ENCODE measurements at places on chromosomes 16 and 17.

- no peak for DNase-seq
Observed at GRCh38 chr16:47865337-47865855, 290.4 kb downstream of the ABCC12 start.

GRCh38 chr16:31876951-31877828 is 3.6 kb downstream of the ZNF267 start:
- peak; percentile 91 for DNase-seq

- no peak for DNase-seq
Observed at GRCh38 chr17:33695431-33695830, 402.3 kb upstream of the ASIC2 start.

DNA sequence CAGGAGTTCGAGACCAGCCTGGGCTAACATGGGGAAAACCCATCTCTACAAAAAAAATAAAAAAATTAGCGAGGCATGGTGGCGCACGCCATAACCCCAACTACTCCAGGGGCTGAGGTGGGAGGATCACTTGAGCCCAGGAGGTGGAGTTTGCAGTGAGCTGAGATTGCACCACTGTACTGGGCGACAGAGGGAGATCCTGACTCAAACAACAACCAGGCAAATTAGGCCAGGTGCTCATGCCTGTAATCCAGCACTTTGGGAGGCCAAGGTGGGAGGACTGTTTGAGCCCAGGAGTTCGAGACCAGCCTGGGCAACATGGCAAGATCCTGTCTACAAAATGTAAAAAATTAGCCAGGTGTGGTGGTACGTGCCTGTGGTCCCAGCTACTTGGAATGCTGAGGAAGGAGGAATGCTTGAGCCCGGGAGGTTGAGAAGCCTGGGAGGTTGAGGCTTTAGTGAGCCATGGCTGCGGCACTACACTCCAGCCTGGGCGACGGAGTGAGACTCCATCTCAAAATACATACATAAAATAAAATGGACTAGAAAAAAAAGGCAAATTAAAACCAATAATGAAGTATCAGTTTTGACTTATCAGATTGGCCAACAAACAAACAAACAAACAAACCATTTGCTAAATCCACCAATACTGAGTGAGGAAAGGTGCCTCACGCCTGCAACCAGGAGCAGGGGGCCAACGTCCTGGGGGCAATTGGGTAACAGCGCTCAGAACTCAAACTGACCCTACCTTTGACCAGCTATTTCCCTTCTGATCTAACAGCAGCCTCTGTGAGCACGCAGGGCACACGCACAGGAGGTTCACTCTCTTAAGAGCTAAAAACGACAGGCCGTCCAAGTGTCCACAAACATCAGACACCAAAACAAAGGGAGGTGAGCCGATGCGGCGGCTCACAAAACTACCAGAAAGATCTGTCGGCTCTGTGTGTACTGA is 19.4 kb upstream of the FASN start:
- no peak for DNase-seq

- no peak for DNase-seq
Observed at GRCh38 chr17:83150369-83151055, 71.1 kb downstream of the METRNL start.

- no peak for DNase-seq
Observed at GRCh38 chr17:67628580-67629013, 89.1 kb upstream of the NOL11 start.

DNA sequence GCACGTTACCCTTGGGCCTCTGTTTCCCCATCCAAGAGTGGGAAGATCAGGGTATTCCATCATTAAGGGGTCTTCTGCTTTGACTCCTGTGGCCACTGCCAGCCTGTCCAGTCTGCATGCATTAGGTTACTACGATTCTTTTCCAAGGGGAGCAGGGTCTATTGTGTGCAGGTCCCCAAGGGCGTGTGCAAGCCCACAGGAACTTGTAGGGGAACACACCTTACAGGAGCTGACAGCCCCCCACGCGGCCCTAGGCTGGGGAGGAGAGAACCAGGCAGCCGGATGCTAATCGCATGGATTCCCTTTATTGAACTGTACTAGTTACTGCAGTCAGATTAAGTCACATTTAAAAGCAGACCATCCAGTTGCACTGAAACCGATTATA is 116.7 kb downstream of the C16orf78 start:
- DNase-seq, result no peak

DNA sequence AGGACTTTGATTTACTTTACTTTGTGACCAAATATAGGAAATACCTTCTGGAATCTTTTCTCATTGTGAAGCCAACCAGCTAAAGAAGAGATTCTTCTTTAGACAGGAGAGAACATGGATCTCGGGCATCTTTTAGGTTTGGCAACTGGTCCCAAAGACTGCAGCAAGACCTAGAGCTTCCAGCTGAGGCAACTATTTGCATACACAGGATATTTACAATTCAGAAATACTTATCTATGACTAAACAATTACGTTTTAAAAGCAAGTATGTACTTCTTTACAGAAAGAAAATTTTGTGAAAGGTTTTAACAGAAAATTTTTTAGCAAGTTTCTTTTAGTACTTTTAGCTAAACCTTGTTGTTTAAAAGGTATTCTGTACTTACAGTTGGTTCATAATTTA is 106.5 kb downstream of the MAP2K4 start:
- no peak for DNase-seq

DNA sequence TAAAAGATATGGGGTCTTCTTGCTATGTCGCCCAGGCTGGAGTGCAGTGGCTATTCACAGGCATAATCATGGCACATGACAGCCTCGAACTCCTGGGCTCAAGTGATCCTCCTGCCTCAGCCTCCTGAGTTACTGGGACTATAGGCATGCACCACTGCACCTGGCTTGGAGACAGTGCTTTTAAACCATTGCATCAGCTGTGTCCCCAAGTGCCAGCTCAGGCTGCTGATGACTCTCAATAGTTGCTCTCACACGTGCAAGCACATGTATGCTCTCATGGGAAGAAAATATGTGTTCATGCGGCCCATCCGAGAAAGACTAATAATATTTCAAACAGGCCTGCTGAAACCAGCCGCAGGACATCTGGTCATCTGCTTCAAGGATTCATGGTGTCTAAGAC is 8.8 kb downstream of the CCL16 start:
- DNase-seq, result no peak

DNA sequence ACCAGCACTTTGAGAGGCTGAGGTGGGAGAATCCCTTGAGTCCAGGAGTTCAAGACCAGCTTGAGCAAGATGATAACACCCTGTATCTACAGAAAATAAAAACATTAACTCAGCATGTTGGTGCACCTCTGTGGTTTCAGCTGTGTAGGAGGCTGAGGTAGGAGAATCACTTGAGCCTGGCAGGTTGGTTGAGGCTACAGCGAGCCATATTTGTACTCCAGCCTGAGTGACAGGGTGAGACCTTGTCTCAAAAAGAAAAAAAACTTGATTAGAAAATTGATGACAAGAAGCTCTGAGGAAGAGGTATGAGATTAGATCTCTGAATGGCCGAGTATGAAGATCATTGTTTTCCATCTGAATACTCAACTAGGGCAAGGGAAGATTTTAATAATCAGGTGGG is 31.0 kb downstream of the SCPEP1 start:
- no peak for DNase-seq
